Stimulated activated CD4-positive, alpha-beta T cell treated with anti-CD3 and anti-CD28 coated beads, Interleukin-4, amount 100 ng/mL, for 4 hours (primary cell): ENCODE measurements at places on chromosomes 7 and 10.

DNA sequence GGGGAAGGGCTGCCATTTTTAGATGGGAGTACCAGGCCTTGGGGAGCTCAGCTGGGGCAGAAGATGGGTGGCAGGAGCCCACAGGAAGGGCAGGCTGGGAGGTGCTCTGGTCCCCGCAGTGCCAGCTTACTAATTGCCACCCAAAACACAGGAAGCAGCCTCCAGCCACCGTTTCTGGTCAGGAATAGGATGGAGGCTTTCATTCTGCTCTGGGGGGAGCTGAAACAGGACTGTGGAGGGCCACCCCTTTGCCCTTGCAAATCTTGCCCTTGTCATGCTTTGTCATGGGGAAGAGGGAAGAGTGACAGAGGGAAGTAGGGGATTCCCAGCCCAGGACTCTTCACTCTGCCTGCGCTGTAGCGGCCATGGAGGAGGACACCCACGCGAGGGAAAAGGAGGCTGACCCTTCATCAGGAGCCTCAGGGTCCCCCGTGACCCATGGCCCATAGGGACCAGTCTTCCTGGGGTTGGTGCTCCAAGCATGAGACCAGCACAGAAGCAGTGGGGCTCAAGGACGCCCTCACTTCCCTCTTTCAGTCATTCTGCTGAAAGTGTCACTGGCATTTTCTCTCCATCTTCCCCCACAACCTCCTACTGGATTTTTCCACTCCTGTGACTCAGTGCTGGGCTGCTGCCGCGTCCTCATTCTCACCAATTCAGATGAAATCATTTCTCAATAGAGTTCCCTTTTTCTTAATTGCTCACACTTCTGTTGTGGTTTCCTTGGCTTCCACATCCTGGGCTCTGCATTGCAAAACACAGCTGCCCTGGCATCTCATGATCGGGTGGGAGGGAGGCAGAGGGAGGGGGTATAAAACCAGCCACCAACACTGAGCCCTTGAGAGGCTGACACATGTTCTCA, 61.9 kb downstream of the MKI67 start:
- DNase-seq, result peak; percentile 63

DNA sequence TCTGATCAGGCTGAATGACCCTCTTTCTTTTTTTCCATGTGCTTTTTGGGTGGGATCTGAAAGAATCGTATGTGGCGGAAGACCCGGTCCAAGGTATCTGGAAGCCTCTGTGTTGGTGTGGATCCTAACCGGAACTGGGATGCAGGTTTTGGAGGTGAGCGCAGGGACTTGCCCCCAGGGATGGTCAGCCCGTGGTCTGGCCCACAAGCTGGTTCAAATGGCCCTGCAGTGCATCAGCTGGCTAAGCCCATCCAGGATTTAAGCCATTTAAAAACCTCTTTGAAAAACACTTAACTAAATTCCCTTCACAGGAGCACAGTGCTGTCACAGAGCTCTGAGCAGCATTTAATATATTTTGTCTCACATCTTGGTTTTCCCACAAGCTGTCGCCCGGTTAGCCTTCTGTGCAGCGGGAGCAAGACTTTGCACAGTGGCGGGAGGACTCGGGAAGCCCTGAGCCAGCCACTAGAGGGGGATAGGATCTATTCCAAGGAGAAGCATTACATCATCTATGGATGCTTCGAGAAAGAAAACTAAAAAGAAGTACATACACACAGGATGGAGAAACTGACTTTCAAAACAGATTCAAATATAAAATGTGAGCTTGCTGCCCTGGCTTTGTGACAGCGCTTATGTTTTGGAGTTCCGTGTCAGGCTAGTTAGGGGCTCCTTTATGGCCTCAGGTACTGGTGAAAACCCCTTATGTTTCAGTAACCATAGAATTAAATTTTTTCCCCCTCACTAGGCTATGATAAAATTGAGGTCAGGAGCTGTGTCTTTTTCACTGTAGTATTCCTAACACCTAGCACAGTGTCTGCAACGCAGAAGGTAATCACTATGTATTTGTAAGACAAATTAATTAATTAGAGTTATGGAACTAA, 11.3 kb downstream of the CPA2 start:
- DNase-seq, result no peak

DNA sequence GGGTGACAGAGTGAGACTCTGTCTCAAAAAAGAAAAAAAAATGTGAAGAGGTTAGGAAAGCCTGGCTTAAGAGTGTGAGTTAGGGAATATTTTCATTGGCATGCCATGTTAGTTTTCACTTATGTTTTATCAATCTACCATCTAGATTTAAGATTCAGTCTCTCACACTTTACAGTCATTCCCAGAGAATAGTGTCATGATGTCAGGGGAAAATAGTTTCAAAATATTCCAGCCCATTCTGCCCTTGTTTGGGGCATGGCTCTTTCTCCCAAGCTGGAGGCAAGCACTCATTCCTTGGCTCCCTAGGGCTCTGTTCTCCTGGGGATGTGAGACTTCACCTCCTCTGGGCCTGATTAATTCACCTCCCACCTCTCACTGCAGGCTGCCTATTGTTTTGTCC, 331.5 kb downstream of the CXCL12 start:
- no peak for DNase-seq

- no peak for DNase-seq
These were observed 100.6 kb upstream of the DIP2C start for GRCh38 chr10:789831-790701.

DNA sequence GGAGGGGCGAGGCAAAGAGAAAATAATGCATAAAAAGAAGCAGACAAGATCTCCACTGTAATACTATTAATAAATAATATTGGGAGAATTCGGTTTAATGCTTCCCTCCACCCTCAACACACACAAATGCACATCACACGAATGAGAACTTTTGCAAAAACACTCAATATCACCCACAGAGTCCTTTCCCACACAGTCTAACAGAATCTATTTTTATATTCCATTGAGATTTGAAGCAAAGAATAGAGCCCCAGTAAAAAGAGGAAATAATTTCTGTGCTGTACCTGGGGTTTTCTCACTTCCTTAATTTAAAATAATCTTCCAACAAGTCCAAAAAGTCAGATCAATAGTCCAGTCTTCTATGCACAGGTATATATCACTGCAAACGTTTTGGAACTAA, 17.0 kb downstream of the PIK3AP1 start:
- DNase-seq, result no peak

- DNase-seq, result no peak
These were observed 87.5 kb downstream of the COBL start for GRCh38 chr7:51229106-51229537.

GRCh38 chr10:11401264-11402235, 209.9 kb downstream of the USP6NL start:
- no peak for DNase-seq

DNA sequence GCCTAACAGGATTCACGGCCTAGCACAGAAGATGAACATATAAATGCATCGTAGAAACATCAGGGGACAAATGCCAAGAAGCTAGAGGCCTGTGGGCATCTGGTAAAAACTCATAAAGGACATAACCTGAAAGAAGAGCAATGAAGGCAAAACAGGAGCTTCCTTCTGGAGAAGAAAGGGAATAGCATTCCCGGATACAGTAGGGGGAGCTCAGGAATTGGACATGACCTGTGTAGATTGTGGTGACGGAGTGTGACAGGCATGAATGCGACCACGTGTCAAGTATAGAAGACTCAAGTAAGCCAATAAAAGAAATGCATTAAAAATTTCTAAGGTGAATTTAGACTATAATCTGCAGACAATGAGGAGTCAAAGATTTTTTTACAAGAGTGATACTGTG, 270.1 kb downstream of the AGMO start:
- no peak for DNase-seq

GRCh38 chr10:62638062-62638477, 166.4 kb upstream of the ADO start:
- no peak for DNase-seq

DNA sequence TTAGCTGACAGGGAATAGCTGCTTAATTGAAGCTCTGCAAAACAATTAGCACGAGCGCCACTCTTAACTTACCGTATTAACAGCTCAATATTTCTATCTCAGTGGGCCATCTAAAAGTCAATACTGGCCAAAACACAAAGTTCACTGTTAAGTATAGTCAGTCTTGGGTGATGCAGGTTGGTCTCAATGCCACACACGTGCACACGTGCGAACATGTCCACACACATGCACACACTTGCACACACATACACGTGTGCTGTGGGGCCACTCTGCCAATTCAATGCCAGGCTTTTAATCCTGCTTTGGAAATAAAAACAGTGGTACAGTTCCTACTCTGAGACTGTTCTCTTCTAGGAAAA, 105.1 kb downstream of the GRB10 start:
- DNase-seq, result no peak

DNA sequence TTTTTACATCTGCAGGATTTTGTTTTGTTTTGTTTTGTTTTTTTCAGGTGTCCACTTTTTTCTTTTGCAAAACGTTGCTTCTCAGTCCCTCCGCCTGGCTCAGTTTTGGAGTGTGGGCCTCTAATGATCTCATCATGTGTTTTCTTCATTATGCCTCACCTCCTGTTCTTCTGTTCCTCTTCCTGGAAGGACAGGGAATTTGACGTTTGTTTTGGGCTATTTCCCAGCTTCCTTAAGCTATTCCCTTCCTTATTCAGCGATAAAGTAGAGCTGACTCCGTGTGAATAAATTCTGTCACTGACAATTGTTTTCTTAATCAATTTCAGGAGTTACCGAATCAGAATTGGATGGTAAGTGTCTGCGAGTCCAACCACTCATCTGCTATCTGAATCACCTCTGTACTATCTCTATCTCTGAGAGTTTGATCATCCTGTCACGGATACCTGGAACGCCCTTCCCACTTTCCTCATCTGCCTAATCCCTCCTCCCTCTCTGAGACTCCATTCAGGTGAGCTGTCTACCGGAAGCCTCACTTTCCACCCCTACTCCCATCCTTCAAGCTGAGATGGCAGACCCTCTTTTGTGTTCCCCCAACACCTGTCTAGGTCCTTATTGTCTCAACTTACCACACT, 218.4 kb downstream of the GATA3 start:
- DNase-seq, result no peak

DNA sequence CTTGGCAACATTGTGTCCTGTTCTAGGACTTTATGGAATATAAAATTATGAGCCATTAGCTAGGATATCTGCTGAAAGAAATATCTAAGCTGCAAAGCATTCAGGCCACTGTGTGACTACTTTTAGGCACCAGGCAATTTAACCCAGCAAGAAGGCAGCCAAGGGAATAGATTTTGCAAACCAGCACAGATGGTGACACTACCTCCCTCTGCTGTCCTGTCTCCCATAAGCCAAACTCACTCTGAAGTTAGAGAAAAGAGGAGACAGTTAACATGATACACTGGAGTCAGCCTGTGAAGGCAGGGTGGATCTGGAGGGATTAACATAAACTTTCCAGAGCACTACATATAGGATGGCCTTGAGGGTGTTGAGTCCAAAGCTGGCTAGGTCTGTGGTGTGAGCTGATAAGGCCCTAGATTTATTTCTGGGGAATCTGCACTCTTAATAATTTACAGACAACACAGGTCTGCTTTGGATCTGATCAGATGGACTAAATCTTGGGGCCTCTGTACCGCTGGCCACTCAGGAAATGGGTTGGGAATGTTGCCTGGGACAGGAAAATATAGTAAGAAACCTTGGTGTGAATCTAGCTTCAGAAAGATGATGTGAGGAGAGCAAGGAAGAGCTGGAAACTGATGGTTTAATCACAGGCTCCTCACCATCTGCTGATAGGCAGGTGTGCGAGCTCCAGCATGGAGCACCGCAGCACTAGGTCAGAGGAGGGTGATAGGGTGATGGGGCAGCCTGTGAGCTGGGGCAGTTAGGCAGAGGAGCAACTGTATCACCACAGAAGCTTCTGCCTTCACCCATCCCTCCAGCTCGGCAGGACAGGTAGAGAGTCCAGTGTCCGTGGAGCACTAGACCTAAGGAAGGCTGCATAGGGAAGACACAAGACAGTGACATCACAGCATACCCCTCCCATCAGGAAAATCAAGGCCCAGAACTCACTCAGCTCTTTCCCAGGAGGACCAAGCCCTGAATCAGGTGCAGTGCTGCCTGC, 229.9 kb upstream of the PRSS1 start:
- DNase-seq, result no peak

GRCh38 chr10:96260014-96260413, 11.4 kb downstream of the BLNK start:
- no peak for DNase-seq

- DNase-seq, result no peak
These were observed 128.9 kb upstream of the FRMD4A start for GRCh38 chr10:14459665-14460064.

- no peak for DNase-seq
These were observed 36.9 kb downstream of the PIK3CG start for GRCh38 chr7:106901828-106902441.

DNA sequence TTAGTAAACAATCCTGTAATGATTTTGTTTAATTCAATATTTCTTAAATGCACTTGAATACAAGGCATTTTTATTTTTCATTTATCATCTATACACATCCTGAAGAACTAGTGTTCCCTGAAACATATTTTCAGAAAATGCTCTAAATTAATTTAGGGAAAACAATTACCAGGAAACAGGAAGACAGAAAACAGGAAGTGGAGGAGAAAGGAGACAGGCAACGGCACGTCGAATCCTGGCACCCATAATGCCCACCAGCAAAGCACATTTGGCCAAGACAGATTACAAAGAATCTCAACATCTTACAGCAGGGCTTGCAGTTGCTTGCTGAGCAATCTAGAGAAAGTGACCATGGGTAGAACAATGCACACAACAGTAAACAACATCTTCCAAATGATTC, 571.1 kb downstream of the GRID1 start:
- DNase-seq, result no peak

DNA sequence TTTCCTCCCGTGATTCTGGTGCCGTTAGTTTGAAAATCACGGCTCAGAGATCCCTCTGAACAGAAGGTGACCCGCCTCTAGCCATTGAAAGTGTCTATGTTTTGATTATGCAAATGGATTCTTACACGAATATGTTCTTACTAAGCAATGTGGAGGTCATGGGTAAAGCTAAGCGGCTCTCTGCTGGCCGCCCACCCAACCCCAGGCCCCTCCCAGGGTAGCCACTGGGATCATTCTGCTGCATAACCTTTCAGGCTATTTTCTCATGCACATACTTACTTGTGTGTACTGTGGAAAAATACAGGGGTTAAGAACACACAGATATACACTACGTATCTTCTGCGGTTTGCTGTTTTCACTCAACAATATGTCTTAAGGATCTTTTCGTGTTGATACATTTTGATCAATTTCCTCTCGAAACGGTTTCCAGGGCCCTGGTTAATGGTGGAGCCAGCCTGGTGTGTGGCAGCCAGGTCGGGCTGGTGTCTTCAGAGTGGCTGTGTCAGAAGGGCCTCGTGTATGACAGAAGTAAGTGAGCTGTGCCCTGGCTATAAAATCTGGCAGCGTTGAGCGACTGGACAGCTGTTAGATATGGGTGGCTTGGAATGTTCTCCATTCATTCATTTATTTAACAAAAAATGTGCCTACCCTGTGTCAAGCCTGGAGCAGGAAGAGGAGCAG, 29.9 kb downstream of the ZNF783 start:
- no peak for DNase-seq
